ENCODE measurements at places on chromosomes 1 and 21.
A peak's percentile ranks its signal among the peaks of the same experiment; 100 is the strongest.

GRCh38 chr1:93200086-93200620 lies 19.6 kb downstream of the CCDC18 start:
- no peak for DNase-seq

GRCh38 chr1:9877962-9878361 lies 32.1 kb downstream of the CTNNBIP1 start:
- peak; percentile 77 for DNase-seq

DNA sequence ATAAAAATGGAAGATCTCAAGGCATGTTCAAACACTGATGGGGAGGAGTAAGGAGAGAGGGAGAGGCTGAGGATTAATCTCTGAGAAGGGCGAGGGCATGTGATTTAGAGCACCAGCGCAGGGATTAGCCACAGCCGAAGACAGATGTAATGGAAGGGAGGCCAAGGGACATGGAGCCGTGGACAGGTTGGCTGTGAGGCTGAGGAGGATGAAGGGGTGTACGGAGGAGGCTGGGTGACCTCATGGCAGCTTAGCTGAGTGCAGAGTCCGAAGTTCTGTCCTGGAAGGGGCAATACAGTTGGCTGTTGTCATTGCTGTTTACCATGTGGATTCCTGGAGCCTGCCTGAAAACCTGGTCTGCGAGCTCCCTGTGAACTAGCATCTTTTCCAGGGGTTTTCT lies 342.8 kb downstream of the RPS6KC1 start:
- DNase-seq = no peak

- DNase-seq = no peak
These were observed 10.2 kb downstream of the MAP7D1 start for GRCh38 chr1:36166136-36166535.

DNA sequence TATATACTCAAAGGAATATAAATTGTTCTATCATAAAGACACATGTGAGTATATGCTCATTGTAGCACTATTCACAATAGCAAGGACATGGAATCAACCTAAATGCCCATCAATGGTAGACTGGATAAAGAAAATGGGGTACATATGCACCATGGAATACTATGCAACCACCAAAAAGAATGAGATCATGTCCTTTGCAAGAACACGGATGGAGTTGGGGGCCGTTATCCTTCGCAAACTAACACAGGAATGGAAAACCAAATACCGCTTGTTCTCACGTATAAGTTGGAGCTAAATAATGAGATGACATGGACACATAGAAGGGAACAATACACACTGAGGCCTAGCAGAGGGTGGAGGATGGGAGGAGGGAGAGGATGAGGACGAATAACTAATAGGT lies 16.0 kb upstream of the SGIP1 start:
- no peak for DNase-seq

DNA sequence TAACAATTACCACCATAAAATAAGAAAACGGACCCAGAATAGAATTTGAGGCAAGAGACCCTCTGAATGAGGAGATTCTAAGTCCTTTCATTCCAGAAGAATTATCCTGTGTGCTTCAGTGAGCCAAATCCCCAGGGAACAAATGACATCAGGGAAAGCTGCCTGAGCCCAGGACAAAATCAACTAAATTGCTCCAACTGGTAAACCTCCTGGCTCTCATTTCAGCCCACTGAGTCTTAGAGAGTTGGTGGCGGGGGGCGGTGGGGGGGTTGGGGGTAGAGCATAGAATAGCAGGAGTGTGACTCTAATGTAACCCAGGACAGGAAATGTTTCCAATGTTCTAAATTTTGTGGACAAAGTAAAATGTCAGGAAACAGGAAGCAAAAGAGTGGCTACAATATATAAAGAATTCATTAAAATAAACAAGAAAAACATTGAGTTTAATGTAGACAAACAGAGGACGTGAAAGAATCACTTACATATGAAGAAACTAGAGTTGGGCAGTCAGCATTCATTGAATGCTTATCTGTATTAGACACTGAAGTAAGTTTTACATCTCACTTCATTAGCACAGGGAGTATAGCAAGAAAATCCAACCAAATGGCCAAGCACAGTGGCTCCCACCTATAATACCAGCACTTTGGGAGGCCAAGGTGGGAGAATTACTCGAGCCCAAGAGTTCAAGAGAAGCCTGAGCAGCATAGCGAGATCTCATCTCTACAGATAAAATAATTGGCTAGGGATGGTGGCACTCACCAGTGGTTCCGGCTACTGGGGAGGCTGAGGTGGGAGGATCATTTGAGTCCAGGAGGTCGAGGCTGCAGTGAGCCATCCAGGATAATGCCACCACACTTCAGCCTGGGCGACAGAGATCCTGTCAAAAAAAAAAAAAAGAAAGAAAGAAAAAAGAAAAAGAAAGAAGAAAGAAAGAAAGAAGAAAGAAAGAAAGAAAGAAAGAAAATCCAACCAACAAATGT lies 75.1 kb downstream of the DHRS3 start:
- DNase-seq = no peak

DNA sequence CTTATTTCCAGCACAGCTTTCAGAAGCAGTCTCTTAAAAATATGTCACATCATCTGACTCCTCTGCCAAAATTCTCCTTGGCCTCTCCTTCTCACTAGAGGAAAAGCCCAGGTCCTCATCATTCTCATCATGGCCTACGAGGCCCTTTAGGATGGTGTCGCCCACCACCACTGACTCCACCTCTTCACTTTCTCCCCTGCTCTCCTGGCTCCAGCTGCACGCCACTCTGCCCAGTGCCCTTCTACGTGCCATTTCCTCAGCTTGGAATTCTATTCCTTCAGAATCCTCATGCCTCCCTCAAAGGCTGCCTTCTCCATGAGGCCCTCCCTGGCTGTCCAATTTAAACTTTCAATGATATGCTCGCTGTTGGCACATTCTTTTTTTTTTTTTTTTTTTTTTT lies 25.3 kb upstream of the BTG2 start:
- no peak for DNase-seq

DNA sequence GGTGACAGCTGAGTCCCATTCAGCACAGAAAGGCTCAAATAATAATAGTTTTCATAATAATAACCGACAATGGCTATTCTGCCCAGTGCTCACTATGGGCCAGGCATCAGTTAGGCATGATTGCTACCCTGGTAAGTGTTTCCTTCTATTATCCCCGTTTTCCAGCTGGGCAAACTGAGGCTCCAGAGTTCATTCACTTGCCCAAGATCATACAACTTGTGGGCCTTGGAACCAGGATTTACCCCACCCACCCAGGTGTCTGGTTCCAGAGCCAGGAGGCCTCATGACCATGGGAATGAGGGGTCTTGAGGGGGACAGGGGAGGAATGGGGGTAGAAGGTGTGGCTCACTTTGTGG lies 518 bp downstream of the PLOD1 start:
- DNase-seq = no peak

GRCh38 chr1:160826546-160826945 lies 30.6 kb downstream of the LY9 start:
- no peak for DNase-seq

DNA sequence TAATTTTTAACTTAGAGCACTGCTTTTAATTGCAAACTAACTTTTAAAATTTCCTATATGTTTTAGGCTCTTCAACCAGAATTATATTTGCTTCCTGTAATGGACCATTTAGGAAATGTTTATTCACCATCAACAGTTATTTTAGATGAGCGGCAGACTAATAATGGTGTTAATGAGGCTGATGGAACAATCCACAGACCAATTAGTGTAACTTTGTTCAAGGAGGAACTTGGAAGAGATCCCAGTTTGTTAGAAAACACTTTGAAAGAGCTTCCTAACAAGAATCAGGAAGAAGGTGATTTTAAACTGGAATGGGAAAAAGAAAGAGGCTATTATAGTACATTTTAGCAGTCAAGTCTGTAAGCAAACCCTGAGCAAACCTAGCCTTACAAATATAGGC lies 19.4 kb upstream of the GNG5 start:
- no peak for DNase-seq

DNA sequence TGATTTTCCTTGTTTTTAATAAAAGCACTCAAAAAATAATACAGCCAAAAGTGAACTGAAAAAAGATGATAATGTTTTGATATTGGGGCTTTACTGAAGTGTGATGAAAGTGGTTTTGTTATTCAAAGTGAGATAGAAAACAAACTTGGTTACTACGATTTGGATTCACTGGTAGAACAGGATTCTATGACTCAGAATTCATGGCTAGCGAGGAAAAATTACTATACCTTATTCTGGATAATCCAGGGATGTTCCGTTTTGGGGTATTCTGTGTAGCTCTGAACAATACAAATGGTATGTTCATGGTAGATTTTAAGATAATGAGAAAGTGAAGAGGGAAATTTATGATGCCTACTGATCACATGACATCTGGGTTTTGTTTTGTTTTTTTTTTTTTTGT lies 117.7 kb downstream of the NRDC start:
- no peak for DNase-seq

DNA sequence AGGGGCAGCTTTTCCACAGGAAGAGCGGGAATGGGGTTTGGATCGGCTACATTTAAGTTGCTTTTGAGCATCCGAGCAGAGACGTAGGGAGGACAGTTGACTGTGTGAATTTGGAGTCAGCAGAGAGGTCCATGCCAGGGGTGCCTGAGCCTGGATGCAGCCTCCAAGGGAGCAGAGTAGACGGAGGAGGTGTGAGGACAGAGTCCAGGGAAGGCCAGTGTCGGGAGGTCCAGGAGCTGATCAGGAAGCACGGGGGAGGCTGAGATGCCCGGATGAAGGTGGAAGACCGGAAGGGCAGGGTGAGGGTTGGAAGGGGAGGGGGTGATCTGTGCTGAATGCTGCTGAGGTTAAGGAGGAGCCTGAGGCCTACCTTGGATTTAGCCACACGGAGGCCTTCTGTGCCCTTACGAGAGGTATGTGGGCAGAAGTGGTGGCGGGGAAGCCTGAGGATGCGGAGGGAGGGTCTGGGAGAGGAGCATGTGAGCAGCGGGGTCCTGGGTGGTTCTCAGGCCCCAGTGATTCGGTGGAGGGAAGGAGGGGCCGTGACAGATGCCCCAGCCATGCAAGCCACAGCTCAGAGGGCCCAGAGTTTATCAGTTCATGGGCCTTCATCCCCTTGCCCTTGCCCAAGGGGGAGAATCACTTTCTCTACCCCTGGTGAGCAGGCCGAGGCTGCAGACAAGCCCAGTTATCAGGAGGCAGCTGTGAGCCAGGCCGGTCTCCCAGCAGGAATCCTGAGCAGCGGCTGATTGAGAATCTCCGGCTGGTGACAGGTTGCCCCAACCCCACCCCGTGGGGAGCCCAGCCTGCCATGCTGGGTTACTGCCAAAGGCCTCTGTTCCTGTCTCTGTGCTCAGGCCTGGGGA lies 54.0 kb upstream of the ACTL8 start:
- DNase-seq = no peak

DNA sequence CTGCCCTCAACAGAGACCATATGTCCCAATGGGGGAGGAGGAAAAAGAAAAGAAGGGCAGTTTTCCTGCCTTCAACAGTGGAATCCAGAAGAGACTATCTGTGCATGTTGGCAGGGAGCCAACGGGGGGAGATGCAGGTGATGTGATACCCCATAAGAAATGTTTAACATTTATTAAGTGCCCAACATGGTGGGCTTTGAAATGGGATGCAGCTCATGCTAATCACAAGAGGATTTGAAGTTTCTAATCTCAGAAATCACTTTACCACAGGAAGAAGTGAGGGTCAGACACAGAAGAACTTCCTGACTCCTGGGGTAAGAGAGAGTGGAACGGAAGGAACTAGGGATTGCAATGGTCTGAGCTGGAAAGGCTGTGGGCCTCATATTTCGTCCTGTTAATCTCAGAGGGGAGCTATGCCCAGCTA lies 16.2 kb downstream of the CSRP1 start:
- DNase-seq = no peak

DNA sequence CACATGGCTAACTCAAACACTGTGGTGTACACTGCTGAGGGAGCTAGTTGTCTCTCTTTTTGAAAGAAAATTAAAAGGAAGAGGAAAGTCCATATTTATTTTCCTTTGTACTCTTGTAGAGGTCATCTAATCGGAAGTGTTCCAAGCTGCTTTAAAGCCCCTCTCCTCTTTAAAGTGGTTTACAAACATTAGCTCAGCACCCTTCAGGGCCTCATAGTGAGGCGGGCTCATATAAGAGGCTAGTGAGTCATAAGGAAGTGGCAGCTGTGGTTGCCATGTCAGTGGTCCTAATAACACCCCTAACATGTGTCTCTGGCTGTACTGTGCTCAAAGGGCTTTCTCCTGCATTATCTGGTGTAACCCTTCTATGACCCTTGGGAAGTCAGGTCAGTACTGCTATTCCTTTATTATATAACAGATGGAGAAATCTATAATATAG lies 104.4 kb upstream of the SERBP1 start:
- no peak for DNase-seq

DNA sequence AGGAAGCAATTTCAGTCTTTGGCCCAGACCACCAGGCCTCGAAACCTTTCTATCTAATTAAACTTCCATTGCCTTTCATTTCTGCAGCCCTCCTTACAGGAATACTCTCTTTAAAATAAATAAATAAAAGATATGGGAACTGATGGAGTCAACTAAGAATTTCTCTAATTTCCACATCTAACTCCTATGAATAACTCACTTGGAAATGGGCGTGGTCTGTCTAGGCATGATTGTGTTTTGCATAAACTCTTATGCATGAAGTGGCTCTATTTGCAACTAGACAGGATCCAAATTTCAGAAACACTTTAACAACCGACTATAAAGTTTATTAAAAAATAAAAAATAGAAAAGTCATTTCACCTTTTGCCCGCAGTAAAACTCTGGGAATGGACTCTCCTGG lies 199.5 kb downstream of the ADSS2 start:
- DNase-seq = no peak
